ENCODE measurements at places on chromosomes 2 and 18.
A peak's percentile ranks its signal among the peaks of the same experiment; 100 is the strongest.

DNA sequence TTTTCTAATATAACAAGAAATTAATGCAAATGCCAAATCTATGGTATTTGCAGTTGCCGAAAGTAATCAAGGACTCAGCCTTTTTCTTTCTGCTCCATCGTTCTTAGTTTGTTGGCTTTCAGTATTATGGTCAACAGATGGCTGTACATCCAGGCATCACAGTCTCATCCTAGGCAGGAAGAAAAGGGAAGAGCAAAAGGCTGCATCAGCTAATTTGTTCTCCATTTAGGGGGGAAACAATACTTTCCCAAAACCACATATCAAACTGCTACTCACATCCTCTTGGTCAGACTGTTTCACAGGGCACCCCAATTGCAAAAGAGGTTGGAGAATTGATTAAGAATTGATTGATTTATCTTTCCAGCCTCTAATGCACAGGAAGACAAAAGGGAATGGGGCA lies 89.3 kb downstream of the MDH1 start:
- no peak for DNase-seq

DNA sequence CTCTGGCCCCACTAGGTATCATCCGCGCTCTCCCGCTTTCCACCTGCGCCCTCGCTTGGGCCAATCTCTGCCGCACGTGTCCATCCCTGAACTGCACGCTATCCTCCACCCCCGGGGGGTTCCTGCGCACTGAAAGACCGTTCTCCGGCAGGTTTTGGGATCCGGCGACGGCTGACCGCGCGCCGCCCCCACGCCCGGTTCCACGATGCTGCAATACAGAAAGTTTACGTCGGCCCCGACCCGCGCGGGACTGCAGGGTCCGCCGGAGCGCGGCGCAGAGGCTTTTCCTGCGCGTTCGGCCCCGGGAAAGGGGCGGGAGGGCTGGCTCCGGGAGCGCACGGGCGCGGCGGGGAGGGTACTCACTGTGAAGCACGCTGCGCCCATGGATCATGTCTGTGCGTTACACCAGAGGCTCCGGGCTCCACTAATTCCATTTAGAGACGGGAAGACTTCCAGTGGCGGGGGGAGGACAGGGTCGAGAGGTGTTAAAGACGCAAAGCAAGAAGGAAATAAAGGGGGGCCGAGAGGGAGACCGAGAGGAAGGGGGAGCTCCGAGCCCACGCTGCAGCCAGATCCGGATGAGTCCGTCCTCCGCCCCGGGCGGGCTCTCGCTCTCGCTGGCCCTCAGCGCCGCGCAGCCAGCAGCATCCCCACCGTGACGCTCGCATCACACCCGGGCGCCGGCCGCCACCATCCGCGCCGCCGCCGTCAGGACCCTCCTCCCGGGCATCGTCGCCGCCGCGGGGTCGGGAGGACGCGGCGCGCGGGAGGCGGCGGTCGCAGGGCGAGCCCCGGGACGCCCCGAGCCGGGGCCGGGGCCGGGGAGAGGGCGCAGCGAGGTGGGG lies 664 bp downstream of the NETO1 start:
- DNase-seq: peak; percentile 15

DNA sequence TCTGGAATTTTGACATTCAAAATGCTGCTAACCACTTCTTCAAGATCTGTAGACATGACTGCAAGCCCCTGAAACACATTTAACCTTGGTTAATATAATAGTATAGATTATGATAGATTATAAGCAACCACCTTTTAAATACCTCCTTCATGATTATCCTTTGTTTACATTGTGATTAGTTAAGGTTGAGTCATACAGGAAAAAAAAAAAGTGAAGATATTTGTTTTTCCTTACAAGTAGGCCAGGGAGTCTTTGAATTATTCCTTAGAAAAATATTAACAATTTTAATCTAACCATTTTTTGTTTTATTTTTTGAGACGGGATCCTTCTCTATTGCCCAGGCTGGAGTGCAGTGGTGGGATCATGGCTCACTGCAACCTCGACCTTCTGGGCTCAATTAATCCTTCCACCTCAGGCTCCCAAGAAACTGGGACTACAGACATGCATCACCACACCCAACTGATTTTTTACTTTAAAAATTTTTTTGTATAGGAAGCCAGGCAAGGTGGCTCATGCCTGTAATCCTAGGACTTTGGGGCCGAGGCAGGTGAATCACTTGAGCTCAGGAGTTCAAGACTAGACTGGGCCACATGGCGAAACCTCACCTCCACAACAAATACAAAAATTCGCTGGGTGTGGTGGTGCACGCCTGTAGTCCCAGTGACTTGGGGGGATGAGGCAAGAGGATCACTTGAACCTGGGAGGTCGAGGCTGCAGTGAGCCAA lies 99.4 kb downstream of the SLC39A10 start:
- DNase-seq: no peak

DNA sequence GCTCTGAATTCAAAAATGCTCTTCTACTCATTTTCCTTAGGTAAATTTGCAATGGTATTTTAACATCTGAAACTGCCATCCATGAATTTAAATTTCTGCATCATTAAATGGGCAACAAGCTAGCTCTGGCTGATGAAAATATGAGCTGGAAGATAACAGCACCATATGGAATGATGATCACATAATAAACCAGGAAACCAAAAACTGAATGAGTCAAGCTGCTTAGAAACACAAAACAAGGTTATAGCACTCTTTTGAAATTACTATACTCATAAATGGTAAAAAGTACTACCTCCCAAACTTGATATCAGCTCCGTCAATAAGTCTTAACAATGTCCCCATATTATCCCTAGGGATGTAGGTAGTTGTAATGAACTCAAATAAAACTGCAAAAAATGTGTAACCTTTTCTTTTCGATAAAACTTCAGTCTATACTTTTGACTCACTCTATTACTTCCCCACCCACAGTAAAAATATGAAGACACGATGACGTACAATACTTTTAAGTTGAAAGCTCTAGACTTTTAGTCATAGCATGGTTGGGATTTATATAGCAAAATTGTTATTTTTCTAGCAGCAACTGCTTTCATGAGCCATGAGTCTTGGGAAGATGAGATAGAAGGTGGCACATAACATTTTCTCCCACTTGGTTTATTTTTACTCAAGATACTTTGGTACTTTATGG lies 396.7 kb downstream of the CDH2 start:
- DNase-seq: no peak

DNA sequence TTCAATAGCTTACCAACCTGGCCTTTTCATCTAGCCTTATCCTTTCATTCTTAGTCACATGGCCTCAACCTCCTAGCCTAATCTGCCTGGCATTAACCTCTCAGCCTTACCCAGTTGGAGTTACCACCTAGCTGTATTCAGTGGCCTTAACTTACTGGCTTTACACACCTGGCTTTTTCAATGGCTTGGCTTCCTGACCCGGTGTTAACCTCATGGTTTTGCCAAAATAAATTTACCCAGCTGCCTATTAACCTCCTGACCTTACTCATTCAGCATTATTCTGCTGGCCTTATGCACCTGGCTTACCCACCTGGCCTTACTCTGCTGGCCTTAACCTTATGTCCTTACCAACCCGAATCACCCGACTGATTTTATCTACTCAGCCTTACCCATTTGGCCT lies 135.5 kb upstream of the ZSWIM2 start:
- DNase-seq: peak; percentile 12

DNA sequence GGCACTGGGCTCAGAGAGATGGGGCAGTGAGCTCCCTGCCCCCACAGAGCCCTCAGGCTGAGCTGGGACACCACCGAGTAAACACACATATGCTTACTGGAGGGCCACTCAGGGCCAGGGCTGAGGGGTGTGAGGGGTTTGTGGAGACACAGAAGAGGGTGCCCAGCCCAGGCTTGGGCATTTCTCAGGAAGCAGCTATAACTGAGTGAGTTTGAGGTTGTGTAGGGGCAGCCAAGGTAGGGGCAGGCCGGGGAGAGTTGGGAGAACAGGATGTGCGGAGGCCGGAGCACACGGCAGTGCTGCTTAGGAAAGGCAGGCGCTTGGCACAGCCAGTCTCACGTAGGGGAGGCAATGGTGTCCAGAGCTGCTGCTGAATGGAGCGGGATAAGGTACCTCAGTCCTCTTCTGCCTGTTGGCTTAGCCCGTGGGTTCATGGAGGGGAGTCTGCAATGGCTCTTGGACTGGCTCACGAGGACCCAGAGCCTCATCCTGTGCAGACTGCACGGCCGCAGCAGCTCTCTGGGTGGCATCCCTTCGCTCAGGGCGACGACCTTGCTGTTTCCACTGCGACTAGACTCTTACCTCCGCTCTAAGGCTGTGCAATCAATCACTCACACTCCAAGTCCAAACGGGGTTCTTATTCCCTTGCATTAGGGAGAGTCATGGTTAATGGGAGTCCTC lies 466.1 kb upstream of the HS6ST1 start:
- no peak for DNase-seq
